Right hindlimb (tissue), 1 donor: ENCODE measurements at places on chromosomes 7 and 10.

GRCh38 chr10:74322141-74322540 is 171.1 kb downstream of the ADK start:
- no peak for DNase-seq

- no peak for DNase-seq
Observed at GRCh38 chr7:141475679-141476078, 75.5 kb upstream of the AGK start.

GRCh38 chr10:73875139-73875475 is 752 bp upstream of the CAMK2G start:
- DNase-seq: no peak

- no peak for DNase-seq
Observed at GRCh38 chr7:106901828-106902441, 36.9 kb downstream of the PIK3CG start.

DNA sequence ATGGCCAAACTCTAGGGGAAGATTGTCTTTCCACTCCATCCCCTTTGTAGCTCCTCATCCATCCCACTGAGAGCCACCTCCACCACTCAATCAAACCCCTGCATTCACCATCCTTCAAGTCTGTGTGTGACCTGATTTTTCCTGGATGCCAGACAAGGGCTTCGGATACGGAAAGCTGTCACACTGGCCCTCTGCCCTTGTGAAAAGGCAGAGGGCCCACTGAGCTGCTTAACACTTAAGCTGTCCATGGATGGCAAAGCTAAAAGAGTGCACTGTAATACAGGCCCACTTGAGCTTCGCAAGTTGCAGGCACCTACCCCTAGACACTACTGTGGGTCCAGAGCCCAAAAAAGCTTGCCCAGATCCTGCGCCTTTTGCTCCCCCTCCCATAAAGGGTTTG is 237.2 kb downstream of the MAGI2 start:
- no peak for DNase-seq

DNA sequence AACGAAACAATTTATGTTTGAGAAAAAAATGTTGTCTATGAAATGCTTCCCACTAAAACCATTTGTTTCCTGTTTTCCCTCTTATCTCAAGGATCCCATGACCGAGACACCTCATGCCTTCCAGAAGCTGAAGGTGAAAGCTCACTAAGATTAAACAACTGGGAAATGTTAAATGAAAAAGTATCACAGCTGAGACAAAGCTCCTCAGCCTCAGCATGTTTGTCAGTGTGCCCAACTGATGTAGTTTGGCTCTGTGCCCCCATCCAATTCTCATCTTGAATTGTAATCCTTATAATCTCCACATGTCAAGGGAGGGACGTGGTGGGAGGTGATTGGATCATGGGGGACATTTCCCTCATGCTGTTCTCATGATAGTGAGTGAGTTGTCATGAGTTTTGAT is 327.3 kb downstream of the HTR7 start:
- DNase-seq: no peak

DNA sequence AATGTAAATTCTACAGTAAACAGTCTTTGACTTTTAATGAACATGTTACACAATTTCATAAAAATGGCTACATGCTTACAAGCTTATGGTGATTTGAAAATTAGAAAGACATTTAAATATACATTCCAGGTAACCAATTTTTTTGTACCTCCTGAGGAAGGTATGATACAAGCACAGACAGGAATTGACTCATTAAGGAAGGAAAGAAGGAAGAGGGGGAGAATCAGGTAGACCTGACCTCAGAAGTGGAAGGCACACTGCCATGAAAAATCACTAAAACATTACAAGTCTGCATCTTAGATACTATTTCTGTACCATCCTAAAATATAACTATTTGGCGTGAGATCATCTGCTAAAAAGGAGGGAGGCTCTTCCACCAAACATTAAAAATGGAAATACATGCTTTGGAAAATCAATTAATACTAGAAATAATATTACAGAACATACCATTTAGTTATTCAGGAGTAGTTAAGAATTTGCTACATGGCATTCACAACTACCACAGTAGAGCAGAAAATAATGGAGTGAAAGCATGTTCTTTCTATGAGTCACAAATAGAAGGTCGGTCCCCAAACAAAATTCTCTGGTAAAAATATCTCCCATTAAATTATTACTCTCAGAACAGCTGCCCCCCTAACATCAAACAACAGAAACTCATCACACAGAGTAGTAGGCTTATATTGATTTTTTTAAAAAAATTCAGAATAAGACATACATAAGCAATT is 15.2 kb downstream of the RAB11FIP2 start:
- DNase-seq: no peak

GRCh38 chr7:25260862-25261494 is 32.7 kb upstream of the NPVF start:
- peak; percentile 55 for DNase-seq

DNA sequence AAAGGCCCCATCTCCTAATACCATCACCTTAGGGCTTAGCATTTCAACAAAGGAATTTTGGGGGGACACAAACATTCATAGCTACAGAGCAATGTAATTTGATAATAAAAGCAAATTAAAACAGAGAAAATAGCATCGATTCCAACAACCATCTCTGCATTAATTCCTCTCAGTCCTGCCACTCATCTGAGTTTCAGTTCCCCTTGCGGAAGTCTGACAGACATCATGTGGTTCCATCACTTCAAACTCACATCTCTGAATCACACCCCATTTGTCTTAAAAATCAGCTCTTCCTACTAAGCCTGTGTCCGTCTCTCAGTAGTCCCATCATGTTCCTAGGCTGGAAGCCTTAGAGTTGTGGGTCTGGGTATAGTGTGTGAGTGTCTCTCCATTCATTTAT is 3.6 kb downstream of the ADCK2 start:
- no peak for DNase-seq

GRCh38 chr7:64887756-64888508 is 15.1 kb upstream of the ZNF273 start:
- DNase-seq: no peak

DNA sequence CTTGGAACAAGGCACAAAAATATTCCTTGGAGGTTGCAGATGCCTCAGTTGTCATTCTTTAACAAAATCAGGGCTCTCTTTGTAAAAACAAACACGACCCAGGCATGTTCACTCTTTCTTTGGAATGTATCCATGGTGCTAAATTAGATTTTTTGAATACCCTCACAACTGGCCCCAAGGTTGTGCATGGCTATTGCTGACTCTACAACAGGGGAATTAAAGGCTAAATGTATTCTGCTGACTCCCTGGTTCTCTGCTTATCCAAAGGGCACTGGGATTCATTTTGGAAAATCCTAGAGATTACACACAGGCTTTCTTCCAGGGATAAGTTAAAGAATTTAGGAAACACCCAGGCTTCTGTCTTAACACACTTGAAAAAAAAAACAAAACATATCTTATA is 332.5 kb downstream of the WDR11 start:
- DNase-seq: no peak

DNA sequence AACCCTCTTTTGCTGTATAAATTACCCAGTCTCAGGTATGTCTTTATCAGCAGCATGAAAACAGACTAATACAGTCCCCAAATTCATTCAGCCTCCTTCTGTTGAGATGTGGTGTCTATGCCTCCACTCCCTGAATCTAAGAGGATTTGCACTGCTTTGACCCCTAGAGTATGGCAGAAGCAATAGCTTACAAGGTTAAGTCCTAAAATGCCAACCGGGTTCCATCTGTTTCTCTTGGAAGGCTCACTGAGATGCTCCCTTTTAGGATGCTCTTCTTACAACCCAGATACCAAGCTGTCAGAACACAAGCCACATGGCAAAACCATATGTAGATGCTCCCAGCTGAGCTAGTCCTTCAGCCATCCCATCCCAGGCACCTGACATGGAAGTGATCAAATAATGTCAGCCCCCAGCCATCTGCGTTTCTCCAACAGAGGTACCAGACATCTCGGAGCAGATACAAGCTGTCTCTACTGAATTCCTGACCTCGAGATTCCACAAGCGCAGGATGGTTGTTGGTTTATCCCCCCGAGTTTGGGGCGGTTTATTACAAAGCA is 20.2 kb downstream of the CALN1 start:
- DNase-seq: no peak

DNA sequence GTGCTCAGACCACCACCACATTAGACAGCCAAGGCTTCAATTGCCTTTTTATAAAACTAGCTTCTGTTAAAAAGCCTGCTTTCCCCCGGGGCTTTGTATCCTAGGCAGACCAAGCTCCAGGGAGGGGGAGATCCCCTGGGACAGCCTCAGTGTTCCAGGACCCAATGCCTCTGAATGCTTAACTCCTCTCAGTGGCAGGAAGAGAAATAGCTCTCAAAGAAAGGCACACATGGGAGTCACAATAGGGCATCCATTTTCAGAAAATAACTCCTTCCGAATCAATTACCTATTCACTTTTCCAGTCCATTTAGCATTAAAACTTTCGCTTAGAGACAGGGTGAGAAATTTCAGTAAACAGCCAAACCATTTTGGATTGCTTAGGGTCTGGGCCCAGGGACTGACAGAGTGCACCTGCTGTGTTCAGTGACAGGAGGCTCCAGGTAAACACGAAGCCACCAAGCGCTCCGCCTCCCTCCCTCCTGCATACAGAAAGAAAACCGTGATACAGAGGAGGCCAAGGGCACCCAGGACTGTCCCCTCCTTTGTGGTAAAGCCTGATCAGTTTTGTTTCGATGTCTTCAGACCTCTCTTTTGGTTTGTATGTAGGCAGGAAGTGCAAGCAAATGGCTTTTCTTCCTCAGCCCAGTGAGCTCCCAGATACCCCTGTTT is 599.7 kb downstream of the KCNMA1 start:
- DNase-seq: no peak

DNA sequence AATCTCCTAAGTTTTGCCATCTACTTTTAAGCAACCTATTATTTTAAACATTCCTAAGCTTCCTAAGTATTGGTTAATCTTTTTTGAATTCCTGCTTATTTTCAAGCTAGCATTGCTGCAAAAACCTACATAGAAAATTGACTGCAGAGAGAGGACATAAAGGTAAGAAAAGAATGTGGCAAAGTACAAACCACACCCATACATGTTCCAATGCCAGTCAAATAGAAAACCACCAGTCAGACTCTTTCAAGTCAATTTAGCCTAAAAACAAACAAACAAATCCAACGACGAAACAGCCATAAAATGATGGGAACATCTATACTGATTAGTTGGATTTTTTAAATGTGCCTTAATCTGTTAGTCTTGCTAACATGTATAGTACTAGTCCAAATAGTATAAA is 804.8 kb downstream of the GRM8 start:
- no peak for DNase-seq

DNA sequence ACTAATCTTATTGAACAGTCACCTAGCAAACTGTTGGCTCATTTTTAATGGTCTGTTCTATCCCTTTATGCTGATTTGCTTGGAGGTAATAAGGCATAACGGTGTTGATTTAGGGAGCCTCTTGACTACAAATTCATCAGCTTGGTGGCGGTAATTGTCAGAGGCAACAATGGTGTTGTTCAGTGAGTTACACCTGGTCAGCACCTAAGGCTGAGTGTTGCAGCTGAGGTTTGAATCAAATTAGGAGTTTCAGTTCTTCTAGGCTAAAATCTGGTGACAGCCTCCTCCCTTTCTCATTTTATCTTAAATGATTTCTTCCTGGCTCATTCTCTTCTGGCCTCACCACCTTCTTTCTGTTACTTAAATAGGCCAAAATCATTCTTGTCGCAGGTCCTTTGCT is 42.3 kb upstream of the SP8 start:
- no peak for DNase-seq

GRCh38 chr7:112707655-112708054 is 82.5 kb downstream of the TMEM168 start:
- no peak for DNase-seq

DNA sequence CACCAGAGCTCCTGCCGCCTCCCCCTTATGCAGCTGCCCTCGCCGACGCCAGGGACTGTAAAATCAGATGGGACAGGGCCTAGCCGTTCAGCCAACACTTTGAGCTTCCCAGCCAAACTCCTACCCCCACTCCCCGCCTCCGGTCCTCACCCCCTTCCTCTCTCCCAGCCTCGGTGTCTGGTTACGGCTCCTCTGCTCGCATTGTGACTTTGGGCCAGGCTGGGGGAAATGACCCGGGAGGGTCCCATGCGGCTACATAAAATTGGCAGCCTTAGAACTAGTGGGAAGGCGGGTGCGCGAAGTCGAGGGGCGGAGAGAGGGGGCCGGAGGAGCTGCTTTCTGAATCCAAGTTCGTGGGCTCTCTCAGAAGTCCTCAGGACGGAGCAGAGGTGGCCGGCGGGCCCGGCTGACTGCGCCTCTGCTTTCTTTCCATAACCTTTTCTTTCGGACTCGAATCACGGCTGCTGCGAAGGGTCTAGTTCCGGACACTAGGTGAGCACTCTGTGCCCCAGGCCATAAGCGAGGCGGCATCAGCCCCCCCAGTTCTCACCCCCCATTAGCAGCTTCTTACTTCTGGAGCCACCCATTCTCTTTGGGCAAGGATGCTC is at the start of gene KAZALD1:
Gene KAZALD1 (plus strand): TSS at position 366 of the 608 bp plus-strand sequence. CDS start 604 bp downstream, outside the sequence.
- peak; percentile 97 for DNase-seq

- DNase-seq: no peak
Observed at GRCh38 chr7:88203401-88203800, 16.4 kb downstream of the SRI start.

DNA sequence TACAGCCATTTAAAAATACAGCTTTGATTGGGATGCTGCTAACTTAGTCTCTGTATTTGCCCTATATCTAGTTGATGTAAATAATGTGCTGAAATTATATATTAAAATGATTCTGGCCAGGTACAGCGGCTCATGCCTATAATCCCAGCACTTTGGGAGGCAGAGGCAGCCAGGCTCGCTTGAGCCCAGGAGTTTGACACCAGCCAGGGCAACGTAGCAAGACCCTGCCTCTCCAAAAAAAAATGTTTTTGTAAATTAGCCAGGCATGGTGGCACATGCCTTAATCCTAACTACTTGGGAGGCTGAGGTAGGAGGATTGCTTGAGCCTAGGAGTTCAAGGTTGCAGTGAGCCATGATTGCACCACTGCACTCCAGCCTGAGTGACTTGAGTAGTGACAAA is 143.8 kb upstream of the CELF2 start:
- DNase-seq: no peak

DNA sequence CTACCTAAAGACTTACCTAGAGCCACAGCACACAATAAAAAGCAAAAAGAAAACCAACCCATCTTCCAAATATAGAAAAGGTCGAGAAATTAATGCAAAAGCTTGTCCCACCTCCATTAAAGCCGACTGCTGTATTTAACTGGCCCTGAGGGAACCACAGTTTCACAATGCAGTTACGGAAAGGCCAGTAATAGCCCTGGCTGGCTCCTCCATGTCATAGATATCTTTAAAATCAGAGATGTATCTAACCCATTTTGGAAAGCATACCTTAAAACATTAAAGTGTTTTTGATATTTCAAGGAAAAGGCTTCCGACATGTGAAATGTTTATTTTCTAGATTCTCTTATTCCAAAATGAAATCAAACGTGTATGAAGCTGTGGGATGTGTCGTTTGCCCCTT is 23.0 kb downstream of the HDAC9 start:
- no peak for DNase-seq

- DNase-seq: no peak
Observed at GRCh38 chr10:660413-660969, 29.0 kb downstream of the DIP2C start.

DNA sequence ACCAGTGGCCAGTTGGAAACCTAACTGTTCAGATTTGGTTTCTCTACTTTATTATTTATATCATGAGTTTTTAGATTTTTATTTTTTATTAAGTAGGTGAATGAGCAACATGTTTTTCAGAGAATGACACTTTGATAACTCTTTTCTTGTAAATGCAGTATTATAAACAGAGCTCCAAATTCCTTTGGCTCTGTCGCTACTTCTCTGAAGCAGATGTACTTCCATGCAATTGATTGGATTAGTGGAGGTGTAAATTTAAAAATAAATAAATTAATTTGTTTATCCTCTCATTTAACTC is 34.3 kb upstream of the ICA1 start:
- DNase-seq: no peak
